Central memory CD8-positive, alpha-beta T cell (primary cell): ENCODE measurements at places on chromosomes 1 and 21.

DNA sequence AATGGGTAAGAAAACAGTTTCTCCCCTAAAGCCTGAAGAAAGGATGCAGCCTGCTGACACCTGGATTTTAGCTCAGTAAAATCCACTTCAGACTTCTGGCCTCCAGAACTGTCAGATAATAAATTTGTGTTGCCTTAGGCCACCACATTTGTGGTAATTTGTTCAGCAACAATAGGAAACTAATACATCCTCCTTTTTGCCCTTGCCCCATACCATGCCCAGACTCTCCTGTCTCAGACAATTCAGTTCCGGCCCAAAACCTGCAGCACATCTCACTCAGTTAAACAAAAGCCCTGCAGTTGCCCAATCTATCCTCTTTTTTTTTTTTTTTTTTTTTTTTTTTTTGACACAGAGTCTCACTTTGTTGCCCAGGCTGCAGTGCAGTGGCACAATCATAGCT lies 25.8 kb downstream of the SMIM12 start:
- no peak for DNase-seq

DNA sequence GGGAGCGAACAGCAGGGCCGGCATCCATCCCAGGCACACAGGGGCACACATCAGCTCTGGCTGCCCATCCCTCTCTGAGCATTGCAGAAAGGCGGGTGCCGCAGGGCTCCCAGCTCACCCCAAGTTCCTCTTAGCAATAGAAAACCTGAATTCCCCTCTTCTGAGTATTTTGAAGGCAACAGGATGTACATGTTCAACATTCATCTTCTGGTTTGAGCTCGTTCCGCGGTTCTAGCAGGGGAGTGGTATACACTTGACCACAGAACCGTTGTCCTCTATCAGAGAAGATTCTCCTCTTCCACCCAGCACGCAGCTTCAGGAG lies 23.6 kb downstream of the ACTA1 start:
- DNase-seq = no peak

- DNase-seq = no peak
These were observed 398.4 kb downstream of the ZP4 start for GRCh38 chr1:237492359-237492758.

GRCh38 chr1:90721210-90722194 lies 4.4 kb upstream of the BARHL2 start:
- no peak for DNase-seq

DNA sequence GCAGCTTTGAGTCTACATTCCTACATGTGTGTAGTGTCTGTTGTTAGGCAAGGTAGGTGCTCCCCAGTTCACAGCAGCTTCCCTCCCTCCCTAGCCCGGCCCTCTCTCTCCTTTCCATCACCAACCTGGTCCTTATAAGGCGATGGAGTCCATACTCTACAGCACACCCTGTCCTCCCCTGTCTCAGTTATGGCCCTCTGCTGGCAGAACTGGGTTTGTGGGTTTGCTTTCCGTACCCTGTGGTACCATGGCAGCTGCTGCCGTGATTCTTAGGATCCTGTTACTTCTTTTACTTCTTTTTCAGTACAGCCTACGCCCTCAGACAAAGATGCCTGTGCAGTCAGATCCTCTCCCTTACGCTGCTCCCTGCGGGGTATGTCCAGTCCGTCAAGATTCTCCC lies 31.7 kb downstream of the AK5 start:
- DNase-seq = no peak

DNA sequence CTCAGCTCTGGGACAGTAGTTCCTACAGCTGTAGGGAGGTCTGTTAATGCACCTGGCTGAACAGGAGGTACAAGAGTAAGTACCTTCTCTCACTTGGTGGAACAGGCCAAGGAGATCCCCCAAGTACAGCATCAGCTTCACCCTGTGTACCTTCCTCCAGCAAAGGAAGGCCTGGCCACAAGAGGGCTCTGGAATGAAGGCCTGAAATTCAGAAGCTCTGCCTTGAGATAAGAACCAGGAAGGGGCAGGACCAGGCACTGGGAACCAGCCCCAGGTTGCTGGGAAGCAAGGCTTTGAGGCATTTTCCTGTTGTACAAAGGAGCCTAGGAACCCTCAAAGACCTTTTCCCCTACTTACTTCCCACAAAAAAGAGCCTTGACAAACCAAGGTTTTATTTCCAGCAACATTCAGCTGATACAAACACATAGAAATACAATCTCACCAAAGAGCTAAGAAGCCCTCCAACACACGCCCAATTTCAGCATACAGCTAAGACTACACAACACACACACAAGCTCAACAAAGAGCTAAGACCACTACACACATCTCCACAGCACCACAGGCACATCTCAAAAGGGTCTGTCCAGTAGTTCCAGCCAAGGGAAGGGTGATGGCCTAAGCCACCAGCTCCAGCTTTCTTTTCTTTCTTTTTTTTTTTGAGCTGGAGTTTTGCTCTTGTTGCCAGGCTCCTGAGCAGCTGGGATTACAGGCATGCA lies 23.5 kb downstream of the F11R start:
- DNase-seq = no peak

DNA sequence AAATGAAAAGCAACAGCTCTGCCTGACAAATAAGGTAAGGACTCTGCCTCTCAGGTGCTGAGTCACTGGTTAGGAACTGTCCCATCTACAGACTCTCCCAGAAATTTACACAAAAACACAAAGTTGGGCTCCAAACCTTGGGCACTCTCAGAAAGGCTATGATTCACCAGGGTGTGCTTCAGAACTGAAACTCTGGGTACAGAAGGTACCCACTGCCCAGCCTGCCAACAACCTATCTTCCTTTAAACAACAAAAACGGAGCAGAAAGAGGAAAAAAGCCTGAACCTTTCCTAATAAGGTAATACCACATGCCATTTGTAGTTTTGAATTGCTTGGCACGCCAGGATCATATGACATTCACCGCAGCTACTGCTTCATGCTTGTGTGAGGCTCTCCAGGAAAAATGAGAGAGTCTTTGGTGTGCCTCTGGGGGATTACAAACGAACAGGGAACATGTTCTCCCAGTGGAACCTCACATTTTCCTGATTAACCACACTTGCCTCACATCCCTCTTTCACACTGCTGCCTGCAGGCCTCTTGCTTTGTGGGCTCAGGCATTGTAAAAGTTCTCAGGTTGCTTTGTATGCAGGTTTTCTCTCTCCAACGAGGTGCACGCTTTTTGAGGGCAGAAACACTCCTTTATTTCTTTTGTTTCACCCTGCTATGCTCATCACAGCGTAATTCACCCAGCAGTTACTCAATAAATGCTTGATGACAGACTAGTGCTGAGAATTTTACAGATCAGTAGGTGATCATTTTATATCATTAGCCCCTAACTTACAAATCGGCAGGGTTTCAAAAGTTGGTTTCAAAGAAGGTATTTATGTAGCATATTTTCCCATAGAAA lies 65.1 kb downstream of the GADD45A start:
- DNase-seq = no peak

DNA sequence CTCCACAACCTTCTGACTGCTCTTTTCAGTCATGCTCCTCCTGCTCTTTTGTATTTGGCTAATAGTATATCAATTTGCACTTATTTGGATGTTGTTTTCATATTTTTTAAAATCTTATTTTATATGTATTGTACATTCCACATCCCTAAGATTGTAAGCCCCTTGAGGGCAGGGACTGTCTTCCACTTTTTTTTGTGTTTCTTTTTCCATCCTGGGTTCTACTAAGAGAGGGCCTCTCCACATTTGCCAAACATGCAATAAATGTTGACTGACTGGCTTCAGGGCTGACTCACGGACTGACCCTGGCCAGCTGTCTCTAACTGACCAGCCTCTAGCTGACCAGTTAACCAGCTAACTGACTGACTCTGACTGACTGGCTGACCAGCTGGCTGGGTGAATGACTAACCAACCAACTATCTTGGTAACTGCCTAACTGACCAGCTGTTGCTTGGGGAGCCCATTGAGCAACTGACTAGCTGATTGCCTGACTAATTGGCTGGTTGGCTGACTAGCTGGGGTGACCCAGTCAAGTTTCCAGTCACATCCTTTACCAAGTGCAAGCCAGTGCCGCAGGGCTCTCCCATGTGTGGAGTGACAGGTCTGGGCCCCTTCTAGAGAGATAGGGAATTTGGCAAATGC lies 16.1 kb downstream of the CSF1 start:
- no peak for DNase-seq

- DNase-seq = no peak
These were observed 23.6 kb downstream of the MT1HL1 start for GRCh38 chr1:236980673-236981072.

GRCh38 chr1:208874915-208875314 lies 630.7 kb upstream of the PLXNA2 start:
- no peak for DNase-seq

DNA sequence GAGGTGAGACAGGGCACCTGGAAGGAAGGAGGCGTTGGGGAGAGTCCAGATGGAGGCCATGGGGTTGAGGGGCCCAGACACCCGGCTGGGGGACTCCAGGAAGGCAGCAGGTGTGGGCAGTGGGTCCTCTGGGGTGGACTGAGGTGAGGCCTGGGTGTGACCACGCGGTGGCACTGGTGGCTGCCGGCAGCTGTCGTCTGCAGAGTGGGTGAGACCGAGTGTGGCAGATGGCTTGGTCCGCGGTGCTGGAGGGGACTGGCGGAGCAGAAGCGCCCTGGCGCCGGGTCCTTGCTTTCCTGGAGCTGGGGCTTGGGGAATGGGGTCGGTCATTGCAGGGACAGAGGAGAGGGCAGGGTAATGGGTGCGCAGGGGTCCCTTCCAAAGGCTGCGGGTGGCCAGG lies 12.5 kb downstream of the AGRN start:
- no peak for DNase-seq
